ENCODE measurements at places on chromosomes 2 and 18.

DNA sequence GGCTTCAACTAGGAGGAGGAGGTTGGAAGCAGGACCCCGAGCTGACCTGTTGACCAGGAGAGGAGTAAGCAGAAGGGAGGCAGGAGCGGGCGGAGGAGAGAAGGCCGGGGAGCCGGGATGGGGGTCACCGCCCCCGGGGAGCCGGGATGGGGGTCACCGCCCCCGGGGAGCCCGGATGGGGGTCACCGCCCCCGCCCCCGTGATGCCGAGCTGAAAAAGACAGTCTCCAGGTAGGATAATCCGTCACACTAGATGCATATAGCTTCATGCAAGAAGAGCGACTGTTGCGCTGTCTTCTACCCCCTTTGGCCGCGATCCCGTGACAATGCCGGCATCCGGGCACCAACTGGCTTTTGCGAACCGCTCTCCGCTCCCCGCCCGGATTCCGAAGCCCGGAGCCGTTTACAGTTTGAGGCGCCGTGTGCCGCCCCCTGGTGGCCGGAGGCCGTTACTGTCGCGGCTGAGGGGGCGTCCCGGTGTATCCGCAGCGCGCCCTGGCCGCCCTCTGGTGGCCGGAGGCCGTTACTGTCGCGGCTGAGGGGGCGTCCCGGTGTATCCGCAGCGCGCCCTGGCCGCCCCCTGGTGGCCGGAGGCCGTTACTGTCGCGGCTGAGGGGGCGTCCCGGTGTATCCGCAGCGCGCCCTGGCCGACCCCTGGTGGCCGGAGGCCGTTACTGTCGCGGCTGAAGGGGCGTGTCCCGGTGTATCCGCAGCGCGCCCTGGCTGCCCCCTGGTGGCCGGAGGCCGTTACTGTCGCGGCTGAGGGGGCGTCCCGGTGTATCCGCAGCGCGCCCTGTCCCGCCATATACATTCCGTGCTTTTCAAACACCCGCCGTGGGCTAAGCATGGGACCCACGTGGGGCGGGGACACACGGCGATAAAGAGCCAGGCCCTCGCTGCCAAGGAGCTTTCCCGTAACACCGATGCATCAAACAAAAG, 89.6 kb downstream of the ACTR3 start:
- no peak for DNase-seq

DNA sequence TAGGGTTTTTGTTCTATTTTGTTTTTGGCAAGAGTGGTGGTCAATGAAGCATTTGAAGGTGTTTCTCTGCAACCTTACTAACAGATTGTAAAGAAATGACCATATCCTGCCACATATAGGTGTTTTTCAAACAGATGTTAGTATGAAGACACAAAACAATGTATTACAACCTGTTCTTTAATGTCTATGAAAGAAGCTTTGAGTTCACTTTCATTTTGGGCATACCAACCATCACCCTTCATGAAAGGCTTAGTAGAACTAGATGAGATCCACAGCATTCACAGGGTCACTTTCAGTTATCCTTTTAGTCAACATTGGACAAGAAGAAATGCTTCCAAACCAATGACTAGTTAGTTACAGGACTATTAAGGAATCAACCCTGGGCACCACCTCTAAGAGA, 95.1 kb downstream of the EHBP1 start:
- no peak for DNase-seq

DNA sequence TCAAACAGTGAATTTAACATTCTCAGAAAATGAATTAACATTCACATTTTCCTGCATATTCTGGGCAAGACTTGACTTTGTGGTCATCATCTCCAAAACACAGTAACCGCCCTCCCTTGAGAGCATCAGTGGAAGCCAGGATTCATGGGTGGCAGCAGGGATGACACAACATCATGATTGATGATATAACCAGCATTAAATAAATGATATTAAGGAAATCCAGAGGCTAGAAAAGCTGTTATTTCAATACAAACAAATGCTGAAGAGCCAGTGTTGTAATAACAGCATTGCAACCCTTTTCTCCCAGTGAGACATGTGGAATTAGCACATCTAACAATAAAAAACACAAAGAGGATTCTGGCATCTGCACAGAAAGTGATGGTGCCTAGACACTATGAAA, 41.1 kb downstream of the CDC42EP3 start:
- no peak for DNase-seq

GRCh38 chr2:182522972-182523473, 96.2 kb upstream of the PDE1A start:
- DNase-seq: no peak

- peak; percentile 87 for DNase-seq
These were observed 18.8 kb downstream of the COX7A2L start for GRCh38 chr2:42342061-42342794.

DNA sequence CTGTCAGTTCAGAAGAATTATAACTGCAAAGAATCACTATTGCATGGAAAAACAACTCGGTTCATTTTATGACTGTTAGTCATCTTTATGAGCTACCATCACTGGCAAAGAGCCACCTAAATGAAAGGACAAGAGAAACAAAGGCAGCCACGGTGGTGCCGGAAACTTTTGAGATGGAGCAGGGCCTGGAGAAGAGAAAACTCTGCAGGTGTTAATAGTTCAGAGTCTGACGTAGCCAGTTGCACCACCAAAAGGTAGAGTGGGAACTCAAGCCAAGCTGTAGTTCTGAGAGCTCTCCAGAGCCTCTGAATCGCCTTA, 110.9 kb downstream of the FTCDNL1 start:
- no peak for DNase-seq

GRCh38 chr2:60759654-60760053, 3.6 kb downstream of the PAPOLG start:
- no peak for DNase-seq

DNA sequence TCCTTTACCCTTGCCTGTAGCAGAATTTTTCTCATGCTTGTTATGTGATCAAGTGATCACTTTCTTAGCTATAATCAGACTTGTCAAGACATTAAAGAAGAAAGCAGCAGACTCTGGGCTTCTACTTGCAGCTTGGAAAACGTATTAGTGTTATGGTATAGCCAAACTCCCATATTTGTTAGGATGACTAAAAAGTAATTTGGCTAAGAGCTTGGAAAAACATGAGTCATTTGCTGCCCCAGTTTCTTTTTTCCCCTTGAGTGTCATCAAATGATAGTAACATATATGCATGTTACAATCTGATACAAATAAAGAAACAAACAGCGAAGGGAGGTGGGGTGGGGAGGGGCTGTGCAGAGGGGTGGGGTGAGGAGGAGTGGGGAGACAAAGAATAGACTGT, 155.5 kb downstream of the IKZF2 start:
- DNase-seq: no peak

- no peak for DNase-seq
These were observed 118.4 kb downstream of the MEIS1 start for GRCh38 chr2:66553370-66553769.

Measured in SJSA1 (cell line).